ENCODE measurements at places on chromosomes 16 and 17.

DNA sequence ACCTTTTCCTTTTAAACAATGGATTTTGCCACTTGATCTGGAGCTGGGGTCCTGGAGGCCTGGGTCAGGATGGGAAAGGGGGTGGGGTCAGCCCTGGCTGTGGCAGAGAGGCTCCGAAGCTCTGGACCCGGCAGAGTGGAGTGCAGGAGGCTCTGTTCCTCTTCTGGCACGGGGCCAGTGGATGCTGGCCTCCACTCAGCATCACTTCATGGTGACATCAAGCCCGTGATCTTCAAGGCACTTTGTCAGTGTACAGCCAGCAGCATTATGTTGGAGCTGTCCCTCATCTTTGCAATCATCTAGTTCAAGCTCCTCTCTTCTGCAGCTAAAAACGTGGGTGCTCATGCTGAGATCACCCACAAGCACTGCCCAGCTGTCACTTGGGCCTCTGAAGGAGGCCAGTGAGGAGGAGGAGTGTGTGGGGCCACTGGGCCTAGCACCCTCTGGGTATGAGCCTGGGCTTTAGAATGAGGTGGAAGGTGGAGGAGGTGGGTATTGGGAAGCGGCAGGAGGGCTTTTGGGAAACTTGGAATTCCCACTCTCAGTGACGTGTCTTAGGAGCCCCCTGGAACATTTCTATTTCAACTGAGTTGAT lies 45.9 kb upstream of the MGAT5B start:
- DNase-seq, result no peak

- no peak for DNase-seq
Measured at GRCh38 chr16:52441886-52442285, 105.1 kb downstream of the TOX3 start.

DNA sequence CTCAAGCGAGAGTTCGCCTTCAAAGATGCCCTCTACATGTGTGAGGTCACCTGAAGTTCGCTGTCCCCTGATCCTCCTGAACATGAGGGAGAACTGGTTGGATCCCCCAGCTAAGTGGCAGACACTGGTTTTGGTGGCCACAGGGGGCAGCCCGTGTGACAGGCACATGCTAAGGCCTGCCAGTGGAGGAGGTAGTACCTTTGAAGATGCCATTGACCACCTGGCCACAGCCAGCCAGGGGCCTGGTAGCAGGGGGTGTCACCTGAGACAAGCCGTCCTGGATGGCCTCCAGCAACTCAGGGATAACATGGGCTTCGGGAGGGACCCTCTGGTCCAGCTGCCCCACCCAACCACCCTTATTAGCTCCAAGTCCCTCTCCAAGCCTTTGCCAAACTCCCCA lies 7.3 kb upstream of the ALDH3A1 start:
- no peak for DNase-seq

DNA sequence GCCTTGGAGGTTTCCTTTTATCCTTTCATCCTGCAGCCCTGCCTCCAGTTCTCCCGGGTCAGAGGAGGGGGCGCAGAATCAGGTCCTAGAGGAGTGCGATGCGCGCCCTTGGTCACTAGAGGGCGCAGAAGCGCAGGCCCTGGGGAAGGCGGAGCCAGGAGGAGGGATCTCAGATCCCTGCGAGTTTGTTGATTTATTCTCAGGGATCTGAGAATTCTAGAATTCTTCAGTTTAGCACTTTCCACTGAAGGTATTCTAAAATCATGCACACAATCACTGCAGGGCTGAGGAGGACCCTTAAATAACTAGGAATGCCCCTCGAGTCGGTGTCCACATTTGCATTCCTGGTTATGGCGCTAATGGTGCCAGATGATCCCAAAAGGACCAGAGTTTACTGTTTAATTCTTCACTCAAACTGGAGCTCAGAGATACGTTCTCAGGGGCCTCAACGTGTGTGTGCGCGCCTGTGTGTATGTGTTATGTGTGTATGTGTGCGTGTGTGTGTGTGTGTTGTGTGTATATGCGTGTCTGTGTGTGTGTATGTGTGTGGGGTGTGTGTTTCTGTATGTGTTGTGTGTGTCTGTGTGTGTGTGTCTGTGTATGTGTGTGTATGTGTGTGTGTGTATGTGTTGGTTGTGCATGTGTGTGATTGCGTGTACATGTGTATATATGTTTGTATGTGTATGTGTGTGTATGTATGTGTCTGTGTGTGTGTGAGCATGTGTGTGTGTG lies 6.9 kb upstream of the ELAC2 start:
- DNase-seq, result no peak

GRCh38 chr16:14301169-14302030 lies 230.3 kb downstream of the MRTFB start:
- DNase-seq, result no peak

All from iPS DF 6.9 (cell line).